ENCODE measurements at places on chromosomes 16 and 17.

DNA sequence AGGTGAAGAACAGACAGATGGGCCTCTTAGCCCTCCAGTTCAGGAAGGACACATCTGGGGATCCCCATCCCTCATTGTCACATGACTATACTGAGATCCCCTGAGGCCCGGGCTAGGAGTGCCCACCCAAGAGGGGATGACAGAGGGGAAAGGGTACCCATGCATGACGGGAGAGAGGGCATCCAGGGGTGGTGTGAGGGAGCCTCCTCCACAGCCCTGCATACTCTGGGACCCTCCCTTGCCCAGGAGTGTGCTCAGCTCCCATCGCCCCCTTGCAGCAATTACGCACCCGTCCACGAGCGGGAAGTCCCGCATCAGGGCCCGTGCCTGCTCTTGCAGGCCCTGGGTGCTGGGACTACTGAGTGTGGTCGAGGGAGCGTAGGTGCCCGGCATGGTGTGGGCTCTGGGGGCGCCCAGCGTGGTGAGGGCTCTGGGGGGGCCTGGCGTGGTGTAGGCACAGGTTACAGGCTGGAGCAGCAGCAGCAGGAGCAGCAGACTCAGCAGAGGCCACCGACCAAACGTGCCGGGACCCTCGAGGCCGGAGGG lies 6.5 kb downstream of the DPEP2 start:
- DNase-seq = no peak

GRCh38 chr16:22874394-22874793 lies 60.4 kb downstream of the HS3ST2 start:
- DNase-seq = no peak

GRCh38 chr17:42527932-42528331 lies 8.1 kb upstream of the NAGLU start:
- DNase-seq = no peak

DNA sequence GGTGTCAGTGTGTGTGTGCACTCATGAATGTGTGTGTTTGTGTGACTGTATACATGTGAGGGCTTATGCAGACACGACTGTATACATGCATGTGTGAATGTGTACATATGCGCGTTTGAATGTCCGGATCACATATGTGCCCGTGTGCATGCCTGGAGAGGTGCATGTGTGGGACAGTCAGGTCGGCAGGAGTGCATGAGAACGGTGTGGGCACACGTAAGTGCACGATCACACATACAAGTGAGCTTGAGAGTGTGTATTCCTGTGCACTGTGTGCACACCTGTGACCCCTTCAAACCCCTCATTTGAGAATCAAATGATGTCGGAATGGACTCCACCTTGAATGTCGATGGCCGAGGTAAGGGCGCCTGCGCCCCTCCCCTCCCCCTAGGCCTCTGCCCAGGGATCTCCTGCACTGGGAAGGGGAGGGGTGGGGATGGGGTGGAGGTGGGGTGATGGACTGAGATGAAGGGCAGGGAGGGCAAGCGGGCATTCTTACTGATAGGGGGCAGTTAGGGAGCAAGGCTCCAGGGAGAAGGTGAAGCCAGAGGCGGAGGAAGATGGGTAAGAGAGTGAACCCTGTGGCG lies 601 bp upstream of the NGFR start:
- DNase-seq = no peak

DNA sequence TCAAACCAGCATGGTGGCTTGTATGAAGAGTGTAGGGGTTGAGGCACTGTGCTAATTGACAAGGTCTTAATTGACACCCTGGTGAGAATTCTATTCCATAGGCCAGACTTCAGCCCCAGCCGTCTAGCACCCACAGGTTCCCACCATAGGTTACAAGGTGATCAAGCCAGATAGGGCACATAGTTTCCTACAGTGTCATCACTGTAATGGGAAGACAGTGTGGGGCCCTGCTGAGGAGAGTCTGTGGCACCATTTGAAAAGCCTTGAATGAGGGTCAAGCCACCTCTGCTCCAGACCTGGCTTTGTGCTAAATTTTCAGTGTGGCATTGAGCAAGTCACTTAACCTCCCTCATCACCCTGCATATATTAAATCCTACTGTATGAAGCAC lies 36.2 kb downstream of the YPEL2 start:
- peak; percentile 18 for DNase-seq

GRCh38 chr17:78611607-78612006 lies 34.4 kb upstream of the DNAH17 start:
- DNase-seq = no peak

DNA sequence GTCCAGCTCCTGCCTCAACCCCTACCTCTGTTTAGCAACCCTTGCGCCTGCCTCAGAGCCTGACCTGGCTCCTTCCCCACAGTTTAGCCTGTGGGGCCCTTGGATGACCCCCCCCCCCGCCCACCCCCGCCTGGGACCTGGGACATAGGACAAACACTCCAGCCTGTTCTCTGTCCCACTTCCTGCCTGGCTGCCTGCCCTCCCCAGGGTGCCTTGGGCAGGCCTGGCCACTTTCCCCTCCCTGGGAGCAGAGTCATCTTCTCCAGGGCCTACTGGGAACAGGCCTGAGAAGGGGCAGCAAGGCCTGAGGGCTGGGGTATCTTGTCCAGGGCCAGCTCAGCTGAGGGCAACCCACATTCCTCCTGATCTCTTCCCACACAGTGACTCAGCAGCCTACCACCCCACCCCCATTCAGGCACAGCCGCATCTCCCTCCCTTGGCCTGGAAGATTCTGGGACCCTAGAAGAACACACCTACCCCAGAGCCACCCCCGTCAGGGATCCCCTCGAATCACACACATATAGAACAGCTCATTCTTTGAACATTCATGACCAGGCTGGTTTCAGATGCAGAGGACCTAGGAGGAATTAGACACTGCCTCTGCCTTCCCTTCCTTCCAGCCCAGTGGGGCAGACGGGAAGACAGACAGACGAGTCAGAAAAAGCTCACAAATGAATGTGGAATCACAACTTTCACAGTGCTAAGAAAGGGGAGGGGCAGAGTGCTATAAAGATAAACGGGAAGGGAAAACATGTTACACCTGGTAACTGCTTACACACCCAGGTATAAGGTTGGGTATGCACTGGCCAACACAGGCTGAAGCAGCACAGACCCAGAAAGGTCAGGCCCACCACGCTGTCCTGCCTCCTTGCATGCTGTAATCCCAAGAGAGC lies 6.0 kb downstream of the FHOD1 start:
- peak; percentile 52 for DNase-seq

DNA sequence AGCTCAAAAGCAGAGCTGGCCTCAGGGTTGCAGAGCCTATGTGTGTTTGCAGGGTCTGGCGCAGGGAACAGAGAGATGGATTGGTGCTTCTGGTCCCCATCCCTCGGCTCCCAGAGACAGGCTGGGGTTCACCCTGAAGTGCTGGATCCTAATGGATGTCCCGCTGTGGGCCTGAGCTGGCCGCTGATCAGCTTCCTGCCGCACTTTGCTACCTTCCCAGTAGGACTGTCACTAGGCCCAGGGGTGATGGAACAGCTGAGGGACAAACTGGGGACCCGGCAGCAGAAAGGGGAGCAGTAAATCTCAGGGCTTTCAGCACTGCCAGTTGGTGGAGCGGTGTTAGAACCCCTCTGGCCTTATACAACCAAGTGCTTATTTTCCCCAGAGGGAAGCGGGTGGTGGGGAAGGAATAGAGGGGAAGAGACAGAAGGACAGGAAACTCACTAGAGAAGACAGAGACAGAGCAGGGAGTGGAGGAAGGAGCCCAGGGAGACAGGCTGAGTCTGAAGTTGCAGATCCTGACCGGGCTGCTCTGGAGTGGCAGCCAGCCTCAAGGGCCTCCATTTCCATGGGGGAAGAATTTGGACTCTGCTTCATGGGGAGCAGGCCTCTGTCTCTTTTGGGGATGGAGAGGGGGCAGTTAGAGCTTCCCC lies 78.6 kb downstream of the MRM1 start:
- no peak for DNase-seq

DNA sequence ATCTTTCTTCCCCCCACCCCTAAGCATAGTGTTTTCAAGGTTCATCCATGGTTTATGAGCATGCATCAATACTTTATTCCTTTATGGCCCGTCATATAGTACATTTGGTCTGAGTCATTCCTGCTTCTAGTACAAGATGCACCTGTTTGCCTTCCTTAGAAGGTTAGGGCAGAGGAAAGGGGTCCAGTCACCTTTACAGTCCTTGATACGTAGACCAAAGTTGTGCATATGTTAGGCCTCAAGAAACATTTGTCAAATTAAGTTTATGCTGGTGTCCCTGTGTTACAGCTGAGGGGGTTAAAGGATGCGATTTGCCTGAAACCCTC lies 1.4 kb downstream of the CYB5D2 start:
- no peak for DNase-seq

GRCh38 chr16:12395268-12395667 lies 408.4 kb downstream of the CPPED1 start:
- no peak for DNase-seq

GRCh38 chr16:87040169-87041117 lies 276.7 kb downstream of the C16orf95 start:
- no peak for DNase-seq

GRCh38 chr16:86459266-86459665 lies 51.1 kb upstream of the FOXF1 start:
- DNase-seq = no peak

GRCh38 chr17:18327556-18327955 lies 12.5 kb downstream of the SMCR8 start:
- no peak for DNase-seq

DNA sequence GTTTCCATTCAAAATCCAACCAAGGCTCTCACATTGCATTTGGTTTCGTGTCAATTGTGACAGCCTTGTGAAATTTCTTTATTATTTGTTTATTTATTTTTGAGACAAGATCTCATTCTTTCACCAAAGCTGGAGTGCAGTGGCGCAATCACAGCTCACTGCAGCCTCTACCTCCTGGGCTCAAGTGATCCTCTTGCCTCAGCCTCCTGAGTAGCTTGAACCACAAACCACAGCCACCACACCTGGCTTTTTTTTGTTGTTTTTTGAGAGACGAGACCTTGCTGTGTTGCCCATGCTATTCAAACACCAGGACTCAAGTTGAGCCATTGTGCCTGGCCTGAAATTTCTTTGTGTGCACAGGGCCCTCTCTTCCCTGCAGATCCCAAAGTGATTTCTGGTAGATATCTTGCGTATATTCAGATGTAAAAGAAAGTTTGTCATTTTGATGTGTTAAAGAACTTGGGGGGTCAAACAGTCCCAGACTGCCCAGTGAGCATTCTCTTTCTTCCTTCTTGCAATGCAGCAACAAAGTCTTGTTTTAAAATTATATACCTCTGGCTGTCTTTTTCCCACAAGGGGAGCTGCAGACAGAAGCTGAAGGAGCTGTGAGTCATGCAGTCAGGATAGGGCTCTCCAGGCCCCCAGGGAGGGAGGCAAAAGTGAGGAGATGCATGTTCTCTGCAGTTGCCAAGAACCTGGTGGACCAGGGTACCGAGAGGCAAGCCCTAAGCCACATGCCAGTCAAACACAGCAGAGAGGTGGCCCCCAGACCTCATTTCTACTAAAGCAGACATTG lies 15.5 kb upstream of the USP22 start:
- DNase-seq = no peak

DNA sequence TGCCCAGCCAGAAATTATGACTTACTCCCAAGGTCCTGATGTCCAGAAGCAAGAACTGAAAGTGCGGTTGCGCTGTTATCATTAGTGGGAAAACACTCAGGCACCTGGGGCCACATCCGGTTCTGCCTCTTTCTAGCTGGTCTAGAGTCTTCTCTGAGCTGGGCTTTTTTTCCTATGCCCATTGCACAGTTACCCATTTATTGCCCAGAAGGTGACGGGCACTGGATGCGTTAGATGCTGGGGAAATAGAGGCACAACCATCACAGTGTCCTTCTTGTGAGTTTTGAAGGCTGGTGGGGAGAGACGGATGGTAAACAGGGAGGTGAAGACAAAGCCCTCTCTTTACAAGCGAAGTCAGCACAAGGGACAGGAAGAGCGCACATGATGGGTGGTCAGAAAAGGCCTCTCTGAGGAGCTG lies 37.7 kb downstream of the PLCG2 start:
- DNase-seq = no peak

DNA sequence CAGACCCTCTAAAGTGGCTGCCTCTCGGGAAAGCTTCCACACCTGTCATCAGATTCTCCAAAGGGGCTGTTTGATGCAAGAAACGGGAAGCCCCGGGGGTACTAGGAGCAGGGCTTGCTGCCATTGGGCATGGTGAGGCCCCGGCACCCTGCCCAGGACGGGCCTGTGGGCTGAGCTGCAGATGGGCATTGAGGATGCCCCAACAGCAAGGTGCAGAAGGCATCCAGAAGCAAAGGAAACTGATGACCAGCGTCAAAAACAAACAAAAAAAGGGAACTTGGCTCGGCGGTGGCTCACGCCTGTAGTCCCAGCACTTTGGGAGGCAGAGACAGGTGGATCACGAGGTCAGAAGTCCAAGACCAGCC lies 1.5 kb upstream of the LIMD2 start:
- DNase-seq = no peak
